Endothelial cell (in vitro differentiated cells): ENCODE measurements at places on chromosomes 4 and X.

DNA sequence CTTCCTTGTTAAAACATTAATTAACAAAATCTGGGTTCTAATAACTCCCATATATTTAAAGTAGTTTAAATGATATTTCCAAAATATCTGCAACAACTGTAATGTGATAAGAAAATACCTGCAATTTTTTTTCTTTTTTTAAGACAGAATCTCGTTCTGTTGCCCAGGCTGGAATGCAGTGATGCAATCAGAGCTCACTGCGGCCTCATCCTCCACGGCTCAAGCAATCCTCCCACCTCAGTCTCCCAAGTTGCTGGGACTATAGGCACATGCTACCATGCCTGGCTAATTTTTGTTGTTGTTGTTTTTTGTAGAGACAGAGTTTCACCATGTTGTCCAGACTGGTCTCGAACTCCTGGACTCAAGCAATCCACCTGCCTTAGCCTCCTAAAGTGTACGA is 45.7 kb upstream of the NSUN7 start:
- DNase-seq, result no peak

GRCh38 chr4:147247579-147247978 is 233.3 kb upstream of the EDNRA start:
- no peak for DNase-seq

DNA sequence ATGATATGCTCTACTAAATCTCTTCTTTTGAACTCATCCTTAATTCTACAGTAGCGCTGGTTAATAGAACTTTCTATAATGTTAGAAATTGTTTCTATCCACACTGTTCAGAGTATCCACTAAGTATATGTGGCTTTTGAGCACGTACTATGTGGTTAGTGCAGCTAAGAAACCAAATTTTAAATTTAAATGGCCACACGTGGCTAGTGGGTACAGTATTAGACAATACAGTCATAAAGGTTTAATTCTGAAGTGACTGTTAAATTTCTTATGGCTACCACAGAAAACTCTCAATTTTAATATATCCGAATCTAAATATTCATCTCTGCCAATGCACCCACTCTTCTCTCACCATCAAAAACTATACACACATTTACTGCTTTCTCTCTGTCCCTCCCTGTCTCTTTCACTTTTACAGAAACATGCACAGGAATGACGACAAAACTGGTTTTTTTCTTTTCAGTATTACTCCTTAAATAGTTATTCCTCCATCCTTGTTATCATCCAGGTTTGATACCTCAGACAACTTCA is 583.9 kb downstream of the KCTD8 start:
- DNase-seq, result no peak

- no peak for DNase-seq
Measured at GRCh38 chrX:115413246-115413878, 123.8 kb downstream of the LUZP4 start.

- no peak for DNase-seq
Measured at GRCh38 chrX:16137416-16138107, 14.2 kb downstream of the GRPR start.

- DNase-seq, result no peak
Measured at GRCh38 chrX:10175319-10175871, 18.6 kb downstream of the CLCN4 start.

DNA sequence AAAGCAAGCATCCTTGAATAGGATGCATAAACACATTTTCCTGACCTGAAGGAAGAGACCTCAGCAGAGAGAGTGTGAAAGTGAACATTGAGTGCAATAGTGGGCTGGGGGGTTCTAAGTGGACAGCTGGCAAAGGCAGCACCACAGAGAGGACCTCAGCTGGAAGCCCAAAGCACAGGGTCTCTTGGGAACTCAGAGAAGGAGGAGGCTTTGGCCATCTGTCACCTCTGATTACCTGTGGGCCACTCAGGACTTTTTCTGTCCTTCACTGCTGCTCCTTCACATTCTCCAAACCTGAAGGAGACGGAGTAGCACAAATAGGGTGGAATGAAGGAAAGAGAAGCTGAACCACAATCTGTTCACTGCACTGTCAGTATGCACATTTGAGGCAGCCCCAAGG is 37.9 kb upstream of the FAT4 start:
- no peak for DNase-seq

DNA sequence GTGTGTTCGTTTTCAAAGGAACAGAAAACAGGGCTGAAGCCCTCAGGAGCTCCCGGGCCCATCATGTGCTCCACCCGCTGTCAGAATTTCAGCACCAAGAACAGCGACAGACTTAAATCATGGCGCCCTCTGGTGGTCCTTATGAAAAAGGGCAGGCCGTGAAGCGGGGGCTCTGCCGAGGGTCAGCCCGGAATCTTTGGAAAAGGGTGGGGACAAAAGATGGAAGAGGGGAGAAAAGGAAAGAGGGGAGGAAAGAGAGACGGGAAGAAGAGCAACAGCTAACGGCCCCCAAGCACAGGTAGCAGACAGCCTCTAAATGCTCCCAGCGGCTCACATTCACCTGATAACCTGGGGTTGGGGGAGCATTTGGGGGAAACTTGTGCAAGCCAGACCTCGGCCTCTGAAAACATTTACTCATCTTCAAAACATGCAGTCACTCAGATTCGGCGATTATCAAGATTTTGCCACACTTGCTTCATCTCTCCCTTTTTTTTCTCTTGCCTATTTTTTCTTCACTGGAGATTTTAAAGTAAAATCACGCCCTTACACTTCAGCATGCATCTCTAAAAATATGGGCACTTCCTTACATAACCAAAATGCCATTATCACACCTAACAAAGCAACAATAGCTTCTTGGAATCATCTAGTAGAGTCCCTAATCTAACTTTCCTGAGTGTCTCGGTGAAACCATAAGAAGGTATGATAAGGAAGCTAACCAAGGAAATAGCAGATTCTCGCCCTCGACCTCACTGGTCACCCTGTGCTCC is 28.1 kb upstream of the MAN2B2 start:
- DNase-seq, result peak; percentile 47

DNA sequence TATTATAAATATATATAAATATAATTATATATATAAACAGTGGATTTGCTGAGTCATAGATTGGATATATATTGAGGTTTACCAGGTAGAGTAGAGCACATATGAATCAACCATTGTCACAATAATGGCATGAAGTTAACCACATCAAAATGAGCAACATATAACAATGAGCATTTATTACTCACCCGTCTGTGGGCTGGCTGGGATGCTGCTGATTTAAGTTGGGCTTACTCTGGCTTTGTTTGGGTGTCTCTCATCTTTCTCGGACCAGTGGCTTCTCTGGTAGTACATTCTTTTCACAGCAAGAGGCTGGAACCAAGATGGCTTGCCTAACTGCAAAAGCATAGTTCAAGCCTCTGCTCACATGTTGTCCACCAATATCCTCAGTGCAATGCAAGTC is 111.7 kb upstream of the TAPT1 start:
- DNase-seq, result no peak

DNA sequence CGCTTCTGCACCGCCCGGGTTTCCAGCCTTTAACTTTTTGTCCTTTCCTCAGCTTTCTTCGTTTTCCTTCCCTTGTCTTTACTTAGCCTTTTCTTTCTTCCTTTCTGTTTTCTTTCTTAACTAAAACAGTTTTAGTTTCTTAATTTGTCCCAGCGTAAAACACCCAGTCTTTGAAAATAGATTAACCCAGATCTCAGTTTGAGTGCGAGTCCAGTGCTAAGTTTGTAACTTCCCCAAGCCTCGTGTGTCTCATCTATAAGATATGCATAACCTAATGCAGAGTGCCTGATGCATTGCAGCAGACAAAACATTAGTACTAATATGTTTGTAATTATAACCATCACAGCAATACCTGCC is 460 bp upstream of the GEMIN8 start:
- DNase-seq, result no peak

DNA sequence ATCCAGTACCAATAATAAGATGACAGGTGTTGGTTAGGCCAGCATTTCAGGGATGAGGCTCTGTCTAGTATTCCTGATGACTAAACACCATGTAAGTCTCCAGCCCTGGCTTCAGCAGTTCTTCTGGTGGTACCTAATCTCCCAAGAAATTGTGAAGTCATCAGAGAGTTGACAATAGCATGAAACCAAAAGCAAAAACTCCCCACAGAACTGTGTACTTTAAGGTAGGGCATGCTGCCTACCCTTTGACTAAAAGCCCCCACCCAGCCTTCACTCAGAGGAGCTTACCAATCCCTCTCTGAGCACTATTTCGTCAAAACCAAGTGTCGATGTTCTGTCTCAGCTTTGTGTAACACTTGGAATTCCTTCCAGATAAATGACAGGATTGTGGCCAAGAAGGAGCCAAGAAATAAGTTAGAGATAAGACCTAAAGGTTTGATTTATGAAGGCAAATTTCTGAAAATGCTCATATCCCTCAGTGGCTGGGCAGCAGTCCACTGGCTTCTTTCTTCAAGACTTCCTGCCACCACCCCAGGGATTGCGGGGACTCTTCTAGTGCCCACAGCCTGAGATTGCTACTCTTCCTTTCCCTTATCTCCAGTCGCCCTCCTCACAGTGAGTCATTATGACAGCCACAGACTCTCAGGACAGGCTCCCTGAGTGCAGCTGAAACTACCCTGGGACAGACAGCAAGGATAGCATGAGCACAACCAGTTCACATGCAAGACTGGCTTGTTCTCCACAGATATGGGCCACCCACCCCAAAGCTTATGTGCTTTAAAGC is 67.3 kb upstream of the LHFPL1 start:
- no peak for DNase-seq

DNA sequence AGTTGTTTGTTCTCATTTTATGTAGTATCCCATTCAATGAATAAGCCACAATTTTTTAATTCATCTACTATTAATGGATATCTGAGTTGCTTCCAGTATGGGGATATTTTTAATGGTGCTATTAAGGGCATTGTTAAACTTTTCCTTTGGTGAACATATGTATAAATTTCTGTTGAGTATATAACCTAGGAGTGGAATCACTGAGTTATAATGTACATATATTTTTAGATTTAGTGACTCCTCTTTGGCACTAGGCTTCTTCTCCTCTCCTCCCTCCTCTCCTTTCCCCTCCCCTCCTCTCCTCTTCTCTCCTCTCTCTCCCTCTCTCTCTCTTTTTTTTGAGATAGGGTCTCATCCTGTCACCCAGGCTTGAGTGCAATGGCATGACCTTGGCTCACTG is 26.4 kb downstream of the RBM47 start:
- no peak for DNase-seq

GRCh38 chr4:152207378-152207720 is 328.5 kb downstream of the FBXW7 start:
- no peak for DNase-seq

DNA sequence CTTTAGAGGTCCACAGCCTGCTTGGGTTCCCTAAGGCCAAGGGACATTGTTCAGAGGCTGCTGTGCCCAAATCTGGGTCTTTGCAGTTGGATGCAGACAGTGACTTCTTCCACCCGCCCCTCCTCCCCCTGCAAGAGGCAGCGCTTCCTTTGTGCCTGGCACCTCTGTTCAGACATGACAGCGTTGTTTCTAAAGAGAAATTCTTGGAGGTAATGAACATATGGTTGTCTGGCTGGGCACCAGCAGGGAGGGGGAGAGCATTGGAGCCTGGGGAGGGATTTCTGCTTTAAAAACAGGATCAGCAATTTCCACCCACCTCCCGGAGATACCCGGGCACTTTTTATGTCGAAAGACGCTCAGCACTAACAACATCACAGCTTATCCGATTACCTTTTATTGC is 51.5 kb downstream of the PSAPL1 start:
- peak; percentile 1 for DNase-seq

- DNase-seq, result no peak
Measured at GRCh38 chr4:1855333-1856070, 454 bp downstream of the LETM1 start.

GRCh38 chr4:22029803-22030202 is 81.2 kb upstream of the KCNIP4 start:
- no peak for DNase-seq

DNA sequence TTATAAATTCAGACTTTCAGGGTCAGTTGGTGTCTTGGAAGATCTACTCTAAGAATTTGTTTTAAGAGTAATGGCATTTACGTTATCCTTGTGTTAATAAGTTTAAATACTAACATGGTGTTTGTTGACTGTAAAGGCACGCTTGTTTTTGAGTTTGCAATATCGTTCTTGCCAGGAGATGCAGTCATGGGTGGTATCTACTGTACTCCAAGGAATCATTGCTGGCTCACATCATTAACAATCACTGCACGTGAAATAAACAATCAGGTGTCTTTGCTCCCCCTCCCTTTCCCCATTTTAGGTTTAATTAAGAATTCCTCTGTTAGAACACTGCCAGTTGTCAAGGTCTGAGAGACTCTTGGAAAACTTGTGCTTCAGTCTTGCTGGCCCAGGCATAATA is 1.6 kb downstream of the HHIP start:
- no peak for DNase-seq

GRCh38 chr4:81195475-81195874 is 19.5 kb downstream of the PRKG2 start:
- no peak for DNase-seq

DNA sequence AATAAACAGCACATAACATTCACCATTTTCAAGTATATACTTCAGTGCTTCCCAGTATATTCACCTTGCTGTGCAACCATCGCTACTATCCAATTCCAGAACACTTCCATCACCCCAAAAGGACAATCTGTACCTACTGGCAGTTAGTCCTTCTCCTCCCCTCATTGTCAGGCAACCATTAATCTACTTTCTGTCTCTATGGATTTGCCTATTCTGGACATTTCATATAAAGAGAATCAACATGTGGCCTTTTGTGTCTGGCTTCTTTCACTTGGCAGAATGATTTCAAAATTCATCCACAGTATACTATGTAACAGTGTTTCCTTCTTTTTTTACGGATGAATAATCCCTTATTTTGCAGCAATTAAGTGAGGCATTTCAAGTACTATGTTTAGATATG is 189.4 kb downstream of the FBXW7 start:
- DNase-seq, result no peak

- DNase-seq, result no peak
Measured at GRCh38 chrX:20666331-20666730, 399.6 kb upstream of the RPS6KA3 start.

DNA sequence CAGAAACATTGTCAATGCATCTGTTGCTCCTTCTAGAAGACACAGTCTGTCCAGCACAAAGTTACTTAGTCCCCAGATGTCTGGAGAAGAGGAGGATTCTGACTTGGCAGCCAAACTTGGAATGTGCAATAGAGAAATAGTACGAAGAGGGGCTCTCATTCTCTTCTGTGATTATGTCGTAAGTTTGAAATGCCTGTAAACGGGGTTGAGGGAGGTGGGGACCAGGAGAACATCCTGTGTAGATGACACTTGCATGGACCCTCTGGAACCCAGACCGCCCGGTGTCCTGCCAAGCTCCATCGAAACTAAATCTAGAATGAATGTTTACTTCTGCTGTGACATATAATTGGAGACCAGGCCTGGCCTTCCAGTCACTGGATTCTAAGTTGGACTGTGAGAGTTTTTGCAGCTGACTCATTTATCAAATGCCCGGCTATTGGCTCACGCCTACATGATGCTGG is 45.0 kb upstream of the MSANTD1 start:
- no peak for DNase-seq

DNA sequence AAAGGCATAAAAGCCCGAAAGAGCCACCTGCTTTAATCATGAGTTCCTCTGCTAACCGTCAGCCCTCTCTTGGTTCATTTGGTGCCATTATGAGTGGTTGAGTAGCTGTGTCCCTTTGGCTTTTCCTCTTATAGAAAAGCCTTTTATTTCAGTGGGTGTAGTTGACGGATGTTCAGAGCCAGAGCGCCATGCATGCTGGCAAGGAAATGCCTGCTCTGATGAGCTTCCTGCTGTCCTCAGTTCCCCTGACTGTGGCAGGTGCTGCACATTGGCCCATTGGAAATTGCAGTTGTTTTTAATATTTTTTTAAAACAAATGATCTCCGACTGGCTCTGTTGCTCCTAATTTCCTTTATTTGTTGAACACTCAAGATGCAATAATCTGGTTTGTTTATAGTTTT is 77.3 kb upstream of the LIMCH1 start:
- no peak for DNase-seq

- no peak for DNase-seq
Measured at GRCh38 chr4:68489338-68489737, 42.1 kb downstream of the TMPRSS11E start.
